Right kidney (tissue), 9 donors: ENCODE measurements at places on chromosomes 3 and 15.

DNA sequence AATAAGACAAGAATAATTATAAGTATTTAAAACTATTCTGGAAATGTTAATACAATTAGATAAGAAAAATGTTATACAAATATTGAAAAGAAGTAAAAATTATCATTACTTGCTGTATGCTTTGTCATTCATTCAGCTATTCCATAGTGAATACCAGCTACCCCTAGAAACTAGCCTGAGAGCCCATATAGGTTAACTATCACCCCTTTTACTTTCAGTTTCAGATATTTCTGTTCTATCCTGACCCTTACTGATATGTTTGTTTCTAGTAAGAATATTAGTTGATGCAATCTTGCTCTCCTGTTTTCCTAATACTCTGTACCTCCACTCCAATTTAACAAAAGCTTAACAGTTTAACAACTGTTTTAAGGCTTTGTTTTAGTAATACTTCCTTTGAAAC lies 31.6 kb downstream of the FAM227B start:
- DNase-seq: no peak

GRCh38 chr3:102356506-102356905 lies 78.3 kb upstream of the ZPLD1 start:
- DNase-seq: no peak

DNA sequence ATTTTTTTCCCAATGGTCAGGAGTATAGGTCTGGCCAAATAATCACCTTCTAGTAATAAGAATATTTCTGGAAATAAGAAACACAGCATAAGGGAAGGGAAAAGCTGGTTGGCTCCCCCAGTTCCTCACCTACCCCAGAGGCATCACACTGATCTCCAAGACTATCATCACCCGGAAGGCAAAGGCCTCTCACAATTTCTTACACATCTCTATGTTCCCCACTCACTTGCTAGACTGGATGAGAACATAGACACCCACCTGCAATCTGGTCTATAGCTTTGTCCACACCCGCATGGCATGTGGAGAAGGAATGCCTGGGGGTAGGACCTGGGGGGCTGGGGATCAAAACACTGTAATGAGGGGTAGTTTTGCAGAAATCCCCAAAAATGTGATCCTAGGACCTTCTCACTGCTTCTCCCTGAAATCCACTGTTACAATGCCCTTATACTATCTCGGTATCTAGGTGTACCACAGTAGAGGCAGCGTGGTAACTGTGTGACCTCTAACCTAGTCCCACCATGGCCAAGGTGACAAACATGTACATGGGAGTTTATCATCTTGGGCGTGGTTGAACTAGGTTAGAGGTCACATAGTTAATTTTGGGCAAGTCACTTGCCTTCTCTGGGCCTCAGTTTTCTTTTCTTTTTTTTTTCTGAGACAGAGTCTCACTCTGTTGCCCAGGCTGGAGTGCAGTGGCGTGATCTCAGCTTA lies 29.5 kb upstream of the NRROS start:
- no peak for DNase-seq

GRCh38 chr3:15180042-15180611 lies 25.9 kb upstream of the CAPN7 start:
- no peak for DNase-seq

DNA sequence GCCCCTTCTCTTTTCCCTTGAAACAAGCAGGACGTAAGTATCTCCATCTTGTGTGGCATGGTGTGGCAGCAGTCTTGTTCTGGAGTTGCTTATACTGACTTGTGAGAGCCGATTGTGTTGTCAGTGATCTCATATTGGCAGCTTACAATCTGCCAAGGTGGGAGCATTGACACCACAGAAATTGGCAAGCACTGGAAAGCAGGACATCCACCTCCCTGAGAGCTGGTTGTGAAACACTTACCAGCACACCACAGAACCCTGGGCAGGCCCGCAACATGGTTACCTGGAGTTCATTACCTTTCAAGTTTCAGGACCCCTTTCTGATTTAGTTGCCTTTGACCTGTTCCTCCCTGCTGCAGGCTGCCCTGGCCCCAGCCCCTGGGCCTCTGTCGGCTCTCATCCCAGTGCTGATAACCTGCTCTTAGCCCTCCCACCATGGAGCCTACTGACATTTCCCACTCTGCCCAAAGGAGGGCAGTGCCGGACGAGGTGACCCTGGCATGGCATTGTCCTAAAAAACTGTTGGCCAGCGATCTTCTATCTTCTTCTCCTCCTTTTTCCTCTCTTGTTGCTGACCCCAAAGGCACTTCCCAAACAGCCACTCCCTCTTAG lies 10.6 kb upstream of the ATP2B2 start:
- DNase-seq: no peak

- no peak for DNase-seq
Observed at GRCh38 chr15:82698711-82699345, 10.8 kb downstream of the AP3B2 start.

DNA sequence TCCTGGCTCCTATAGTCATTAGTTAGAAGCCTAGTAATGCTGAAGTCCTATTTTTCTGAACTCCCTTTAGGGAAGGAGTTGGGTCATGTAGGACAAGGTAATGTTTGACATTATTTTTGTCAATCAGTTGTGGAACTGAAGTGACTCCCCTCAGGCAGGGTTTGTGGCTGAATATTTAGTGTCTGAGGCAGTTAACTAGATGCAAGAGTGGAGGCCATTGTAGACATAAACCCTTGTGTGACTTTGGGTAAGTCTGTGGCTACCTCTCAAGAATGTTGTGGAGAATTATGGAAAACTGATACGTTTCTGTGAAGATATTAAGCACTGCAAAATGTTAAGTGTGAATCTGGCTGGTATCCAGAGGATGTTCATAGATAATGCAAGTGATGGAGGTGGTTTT lies 125.2 kb upstream of the PHLDB2 start:
- no peak for DNase-seq

GRCh38 chr15:44035781-44036699 lies 159.0 kb downstream of the FRMD5 start:
- no peak for DNase-seq

GRCh38 chr3:123424999-123425712 lies 23.7 kb downstream of the ADCY5 start:
- no peak for DNase-seq

DNA sequence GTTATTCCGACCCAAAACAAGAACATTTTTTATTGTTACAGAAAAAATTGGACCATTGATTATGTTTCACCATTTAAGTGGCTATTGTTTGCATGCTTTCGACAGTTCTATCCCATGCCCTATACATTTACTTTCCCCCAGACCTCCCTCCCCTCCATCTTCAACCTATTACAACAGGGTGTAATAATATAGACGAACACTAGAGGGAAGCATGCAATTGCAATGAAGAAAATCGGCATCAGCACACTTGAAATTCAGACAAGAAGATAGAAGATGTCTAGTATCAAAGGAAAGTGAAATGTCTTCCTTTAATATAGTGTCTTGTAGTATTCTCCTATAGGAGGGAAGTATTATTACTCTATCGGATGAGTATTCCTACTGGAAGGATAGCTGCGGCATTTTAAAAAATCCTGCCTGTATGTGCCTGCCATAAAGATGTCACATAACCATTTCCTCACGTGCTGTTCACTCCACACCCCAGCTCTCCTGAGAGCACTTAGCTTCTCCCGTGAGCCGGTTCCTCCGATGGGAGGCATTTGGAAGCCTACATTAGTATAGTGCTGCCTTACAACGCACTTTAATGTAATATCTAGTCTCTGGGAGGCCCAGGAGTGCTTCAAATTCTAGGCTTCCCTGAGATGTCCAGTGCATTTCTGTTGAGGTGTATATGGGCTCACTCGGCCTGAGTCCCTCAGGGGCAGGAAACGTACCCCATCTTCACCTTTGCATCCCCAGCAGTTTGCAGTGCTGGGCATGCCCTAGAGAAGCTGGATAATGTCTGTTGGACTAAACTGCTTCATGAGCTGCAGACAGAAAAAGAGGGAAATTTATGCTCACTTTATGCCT lies 17.8 kb upstream of the ERICH6 start:
- peak; percentile 56 for DNase-seq

- no peak for DNase-seq
Observed at GRCh38 chr3:2577571-2577970, 478.9 kb downstream of the CNTN4 start.

- no peak for DNase-seq
Observed at GRCh38 chr15:91068966-91069365, 31.1 kb upstream of the SV2B start.

DNA sequence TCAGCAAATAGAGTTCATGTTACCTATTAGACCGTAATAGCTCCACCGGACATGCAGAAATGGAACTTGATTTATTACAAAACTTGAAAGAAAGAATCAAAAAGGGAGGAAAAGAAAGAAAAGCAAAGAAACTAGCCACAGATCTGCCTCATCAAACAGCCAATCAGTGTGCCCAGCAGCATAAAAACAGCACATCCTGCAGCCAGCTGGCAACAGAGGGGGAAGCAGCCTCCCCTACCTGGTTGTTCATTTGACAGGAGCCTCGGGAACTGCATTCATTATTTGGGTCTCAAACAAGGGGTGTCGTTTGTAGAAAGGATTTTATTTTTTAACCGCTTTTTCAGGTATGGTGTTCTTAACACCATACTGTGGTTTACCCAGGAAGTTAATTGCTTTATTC lies 181.5 kb upstream of the TOPAZ1 start:
- no peak for DNase-seq

DNA sequence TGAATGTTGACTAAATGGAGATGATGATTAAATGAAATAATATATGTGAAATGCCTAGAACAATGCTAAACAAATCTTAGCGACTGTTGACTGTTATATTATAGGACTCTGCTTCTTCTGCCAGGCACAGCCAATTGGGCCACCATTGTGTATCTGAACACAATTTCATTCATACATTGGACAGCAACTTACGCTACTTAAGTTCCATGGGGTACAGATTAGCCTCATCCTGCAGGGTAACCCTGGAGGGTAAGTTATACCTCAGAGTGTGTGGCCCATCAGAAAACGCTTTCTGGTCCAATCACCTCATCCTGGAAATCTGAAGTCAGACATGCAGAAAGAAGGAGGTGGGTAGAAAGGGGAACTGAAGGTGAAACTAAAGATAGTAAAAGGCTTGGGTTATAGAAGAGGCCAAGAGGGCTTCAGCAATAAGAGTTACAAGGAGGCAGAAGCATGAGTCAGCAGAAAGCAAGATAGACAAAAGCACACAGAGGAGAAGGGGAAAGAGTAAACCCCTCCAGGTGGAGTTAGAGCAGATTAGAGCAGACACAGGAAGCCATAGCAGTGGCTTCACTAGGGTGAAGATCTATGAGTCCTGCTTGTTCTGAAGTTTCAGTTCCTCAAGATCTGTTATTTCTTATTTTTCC lies 119.3 kb upstream of the SLC24A5 start:
- DNase-seq: no peak

DNA sequence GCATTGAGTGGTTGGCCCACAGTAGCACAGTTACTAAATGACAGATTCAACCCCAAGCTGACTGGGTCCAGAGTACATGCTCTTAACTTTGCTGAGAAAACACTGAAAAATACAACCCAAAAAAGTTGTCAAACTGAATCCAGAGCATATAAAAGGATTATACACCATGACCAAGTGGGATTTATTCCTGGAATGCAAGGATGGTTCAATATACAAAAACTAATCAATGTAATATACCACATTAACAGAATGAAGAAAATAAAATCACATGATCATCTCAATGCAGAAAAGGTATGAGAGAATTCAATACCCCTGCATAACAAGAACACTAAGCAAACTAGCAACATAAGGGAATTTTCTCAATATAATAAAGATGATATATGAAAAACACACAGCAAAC lies 98.5 kb downstream of the STAG1 start:
- DNase-seq: no peak

- DNase-seq: no peak
Observed at GRCh38 chr15:81196576-81197254, at the start of gene IL16. Gene IL16 (plus strand): TSS chr15:81196879. CDS start chr15:81225400, 28,521 bp downstream.

- DNase-seq: no peak
Observed at GRCh38 chr3:23659840-23660430, 145.8 kb upstream of the UBE2E1 start.

GRCh38 chr3:161781381-161781780 lies 284.8 kb downstream of the OTOL1 start:
- no peak for DNase-seq

DNA sequence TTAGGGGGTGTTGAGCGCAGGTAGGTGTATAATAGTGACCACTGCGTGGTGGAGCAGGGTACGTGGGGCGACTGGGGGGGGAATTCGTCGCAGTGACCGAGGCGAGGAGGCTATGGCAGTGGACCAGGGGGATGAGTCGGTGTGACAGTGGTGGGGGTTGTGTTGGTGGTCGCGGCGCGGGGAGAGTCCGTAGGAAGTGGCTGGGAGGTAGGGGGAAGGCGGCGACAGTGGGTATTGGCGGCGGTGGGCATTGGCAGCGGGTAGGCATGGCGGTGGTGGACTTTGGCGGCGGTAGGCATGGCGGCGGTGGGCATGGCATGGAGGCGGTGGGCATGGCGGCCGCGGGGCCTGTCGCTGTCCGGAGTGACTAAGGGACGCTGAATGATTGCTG lies 739 bp downstream of the SNRPN start:
- DNase-seq: no peak

- DNase-seq: no peak
Observed at GRCh38 chr3:59660376-59660775, 610.6 kb upstream of the CFAP20DC start.

- DNase-seq: peak; percentile 74
Observed at GRCh38 chr15:76335307-76336253, 993 bp upstream of the ISL2 start.

DNA sequence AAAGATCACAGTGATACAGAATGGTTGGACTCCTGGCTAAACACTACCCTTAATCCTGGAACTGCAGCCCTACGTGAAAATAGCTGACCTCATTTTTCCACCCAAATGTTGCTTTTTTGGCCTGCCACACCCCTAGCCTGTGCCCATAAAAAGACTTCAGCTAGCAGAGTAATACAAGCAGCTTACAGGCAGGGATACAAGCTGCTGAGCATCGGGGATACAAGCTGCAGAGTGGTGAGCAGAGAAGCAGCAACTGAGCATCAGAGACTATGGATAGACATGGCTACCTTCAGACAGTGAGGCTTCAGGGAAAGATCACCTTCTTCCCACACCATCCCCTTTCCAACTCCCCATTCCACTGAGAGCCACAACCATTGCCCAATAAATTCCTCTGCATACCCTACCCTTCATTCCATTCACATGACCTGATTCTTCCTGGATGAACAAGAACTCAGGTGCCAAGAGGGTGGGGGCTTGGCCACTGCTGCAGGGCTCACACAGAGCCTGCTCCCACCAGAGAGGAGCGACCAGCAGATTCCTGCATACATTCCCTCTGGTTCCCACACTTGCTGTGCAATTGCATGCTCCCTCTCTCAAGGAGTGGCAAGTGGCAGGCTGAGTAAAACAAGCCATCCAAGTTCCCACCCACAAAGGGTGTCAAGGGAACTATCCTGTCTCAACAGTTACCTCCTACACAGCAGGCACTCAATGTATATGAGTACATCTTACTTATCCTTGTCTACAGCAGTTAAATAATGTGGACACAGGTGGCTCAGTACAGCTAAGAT lies 217.5 kb downstream of the ALCAM start:
- DNase-seq: no peak

GRCh38 chr3:77040926-77041722 lies 1.2 kb downstream of the ROBO2 start:
- DNase-seq: peak; percentile 37

- no peak for DNase-seq
Observed at GRCh38 chr3:60643831-60644230, 607.4 kb downstream of the FHIT start.
